Suppressor macrophage treated with lipopolysaccharide for 1 hour (primary cell): ENCODE measurements at places on chromosomes 5 and 9.

DNA sequence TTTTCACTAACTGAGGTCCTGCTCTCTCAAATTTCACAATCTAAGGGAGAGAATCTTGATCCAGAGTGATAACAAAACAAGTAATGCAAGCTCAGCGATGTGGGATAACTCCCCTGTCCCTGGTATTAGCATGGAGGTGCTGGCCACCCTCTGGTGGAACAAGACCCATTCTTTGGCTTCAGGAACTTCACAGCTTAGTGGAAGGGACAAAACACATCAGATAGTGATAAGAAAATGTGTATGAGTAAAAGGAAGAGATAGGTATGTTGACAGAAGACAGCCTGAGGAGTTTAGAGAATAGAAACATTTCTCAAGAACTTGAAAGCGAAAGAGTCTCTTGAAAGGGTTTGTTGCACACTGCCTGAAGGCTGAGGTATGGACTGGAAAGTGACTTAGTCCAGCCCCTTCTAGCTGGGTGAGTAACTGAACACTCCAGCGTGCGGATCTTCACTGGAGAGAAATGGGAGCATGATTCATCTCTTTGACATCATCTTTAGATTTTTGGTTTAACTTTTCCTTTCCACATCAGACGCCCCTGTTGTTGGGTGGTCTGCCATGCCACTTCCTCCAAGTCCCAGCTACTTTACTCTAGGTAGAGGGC lies 25.4 kb upstream of the ZSWIM6 start:
- peak; percentile 91 for DNase-seq

DNA sequence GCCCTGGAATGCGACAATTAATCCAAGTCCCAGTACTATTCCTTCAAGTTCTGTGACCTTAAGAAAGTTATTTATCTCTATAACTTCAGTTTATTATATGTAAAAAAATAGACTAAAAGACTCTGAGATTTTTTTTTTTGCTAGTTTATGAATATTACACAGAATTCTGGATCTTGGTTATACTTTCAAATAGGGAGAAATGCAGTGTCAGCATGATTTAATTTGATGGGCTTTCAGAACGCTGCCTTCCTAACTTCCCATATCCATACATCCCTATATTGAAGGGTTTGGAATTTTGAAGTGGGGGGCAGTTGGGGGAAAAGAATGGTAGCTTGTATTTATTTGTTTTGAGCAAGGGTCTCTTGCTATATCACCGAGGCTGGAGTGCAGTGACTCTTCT lies 98.4 kb upstream of the MEGF10 start:
- no peak for DNase-seq

DNA sequence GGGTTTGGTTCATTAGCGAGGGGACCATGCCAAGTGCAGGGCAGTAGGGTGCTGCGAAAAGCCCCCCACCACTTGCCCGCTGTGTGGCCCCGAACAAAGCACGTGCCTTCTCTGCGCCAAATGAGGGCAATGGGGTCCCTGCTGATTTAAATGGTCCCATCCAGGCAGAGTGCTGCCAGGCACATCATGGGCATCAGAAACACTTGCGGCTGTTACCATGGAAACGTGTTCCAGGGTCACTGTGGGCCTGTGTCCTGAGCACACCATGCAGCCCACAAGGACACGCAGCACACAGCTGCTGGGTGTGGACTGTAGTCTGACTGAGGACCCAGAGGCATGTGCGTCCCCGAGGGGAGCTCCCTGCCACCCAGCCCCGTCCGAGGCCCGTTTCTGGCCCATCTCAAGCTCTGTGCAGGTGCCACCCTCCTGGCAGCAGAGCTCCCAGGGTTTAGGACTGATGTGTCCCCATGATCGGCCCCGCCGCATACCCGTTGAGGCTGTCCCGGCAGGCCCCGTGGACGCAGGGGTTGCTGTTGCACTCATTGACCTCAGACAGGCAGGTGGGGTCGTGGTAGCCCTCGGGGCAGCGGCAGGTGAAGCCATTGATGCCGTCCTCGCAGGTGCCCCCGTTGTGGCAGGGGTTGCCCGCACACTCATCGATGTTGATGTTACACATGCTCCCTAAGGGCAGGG lies 31.3 kb upstream of the SEC16A start:
- DNase-seq: no peak

GRCh38 chr5:91419571-91420537 lies 36.7 kb upstream of the ARRDC3 start:
- peak; percentile 88 for DNase-seq

- DNase-seq: no peak
Observed at GRCh38 chr9:73577848-73578247, 426.2 kb downstream of the ANXA1 start.

DNA sequence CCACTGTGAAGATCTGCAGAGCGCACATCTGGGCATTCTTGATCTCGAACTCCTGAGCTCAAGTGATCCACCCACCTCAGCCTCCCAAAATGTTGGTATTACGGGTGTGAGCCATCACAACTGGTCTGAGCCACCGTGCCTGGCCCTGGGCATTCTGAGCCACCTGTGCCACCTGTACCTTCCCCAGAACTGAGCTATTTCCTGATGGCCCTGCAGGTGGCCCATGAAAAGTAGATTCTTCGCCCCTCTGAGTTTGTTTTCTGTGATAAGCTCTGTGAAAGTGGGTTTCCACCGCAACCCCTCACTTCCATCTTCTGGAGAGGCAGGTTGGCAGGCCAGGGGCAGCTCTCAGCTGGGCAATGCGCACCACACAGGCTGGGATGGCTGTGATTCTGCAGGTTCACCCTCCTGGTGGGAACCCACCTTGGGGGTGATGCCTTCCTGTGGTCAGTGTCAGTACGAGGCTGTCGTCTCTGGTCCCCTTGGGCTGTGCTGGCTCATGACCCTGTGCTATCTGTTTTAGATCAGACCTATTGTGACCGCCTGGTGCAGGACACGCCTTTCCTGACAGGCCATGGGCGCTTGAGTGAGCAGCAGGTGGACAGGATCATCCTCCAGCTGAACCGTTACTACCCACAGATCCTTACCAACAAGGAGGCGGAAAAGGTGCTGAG lies 11.3 kb downstream of the CARD19 start:
- DNase-seq: no peak

- no peak for DNase-seq
Observed at GRCh38 chr9:81787747-81788632, 98.6 kb upstream of the TLE1 start.

DNA sequence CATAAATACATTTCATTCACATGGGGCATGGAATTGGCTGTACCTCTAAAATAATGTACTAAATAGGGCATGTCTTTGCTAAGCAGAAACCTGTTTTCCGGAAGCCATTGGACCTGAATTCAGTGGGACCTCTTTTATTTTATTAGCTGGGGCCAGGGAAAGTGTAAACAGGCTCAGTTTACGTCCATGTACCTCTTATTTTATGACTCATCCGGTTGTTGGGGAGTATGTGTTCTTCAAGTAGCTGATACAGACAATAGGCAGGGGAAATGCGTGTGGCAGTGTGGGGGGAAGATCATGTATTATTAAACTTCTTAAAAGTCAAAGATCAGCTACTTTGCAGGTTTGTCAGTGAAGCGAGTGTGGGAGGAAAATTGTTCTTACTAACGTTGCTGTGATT lies 1.4 kb upstream of the GDNF start:
- DNase-seq: no peak

DNA sequence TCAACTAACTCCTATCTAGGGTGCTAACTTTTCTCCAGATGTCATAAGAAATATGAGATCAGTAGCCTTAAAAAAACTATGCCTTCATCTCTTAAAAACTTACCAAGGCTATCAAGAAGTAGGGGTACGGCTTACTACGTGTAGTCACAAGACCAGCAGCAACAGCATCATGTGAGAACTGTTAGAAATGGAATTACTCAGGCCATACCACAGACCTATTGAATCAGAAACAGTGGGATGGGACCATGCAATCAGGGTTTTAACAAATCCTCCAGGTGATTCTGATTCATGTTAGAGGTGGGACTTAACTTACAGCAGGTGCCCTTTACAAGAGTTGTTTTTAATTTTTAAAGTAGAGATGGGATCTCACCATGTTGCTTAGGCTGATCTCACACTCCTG lies 4.6 kb downstream of the IFNE start:
- no peak for DNase-seq

- DNase-seq: no peak
Observed at GRCh38 chr5:163366757-163367156, 70.6 kb upstream of the CCNG1 start.

DNA sequence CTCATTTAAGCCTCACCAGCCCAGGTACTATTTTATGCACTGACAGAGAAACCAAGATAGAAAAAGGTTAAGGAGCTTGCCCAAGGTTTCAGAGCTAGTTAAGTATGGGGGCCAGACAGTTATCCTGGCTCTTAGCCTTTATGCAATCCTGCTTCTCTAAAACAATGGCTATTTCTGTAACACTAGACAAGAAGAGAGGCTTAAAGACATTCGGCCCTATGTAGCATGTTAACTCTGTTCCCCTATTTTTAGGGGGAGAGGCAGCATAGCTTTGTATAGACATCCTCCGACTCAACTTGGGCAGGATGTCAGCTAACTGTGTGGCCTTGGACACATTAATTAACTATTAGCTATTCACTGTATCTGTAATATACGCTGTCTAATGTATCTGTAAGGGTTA lies 54.6 kb downstream of the LHFPL2 start:
- no peak for DNase-seq

DNA sequence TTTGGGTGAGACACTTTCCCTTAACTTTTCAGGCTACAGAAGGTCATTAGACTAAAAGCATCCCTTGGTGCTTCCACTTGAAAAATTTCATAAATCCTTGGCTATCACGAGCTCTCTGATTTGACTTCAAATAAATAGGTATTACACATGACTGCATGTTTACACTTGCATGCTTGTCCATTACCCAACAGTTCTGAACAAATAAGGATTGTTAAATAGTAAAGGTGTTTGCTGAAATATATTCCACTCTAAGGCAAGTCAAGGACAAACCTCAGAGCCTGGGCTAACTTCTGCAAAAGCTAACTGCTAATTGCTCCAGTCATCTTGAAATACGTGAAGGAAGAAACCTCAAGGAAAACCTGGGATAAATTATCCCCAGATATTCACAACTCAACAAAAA lies 14.5 kb downstream of the FBXW2 start:
- no peak for DNase-seq

DNA sequence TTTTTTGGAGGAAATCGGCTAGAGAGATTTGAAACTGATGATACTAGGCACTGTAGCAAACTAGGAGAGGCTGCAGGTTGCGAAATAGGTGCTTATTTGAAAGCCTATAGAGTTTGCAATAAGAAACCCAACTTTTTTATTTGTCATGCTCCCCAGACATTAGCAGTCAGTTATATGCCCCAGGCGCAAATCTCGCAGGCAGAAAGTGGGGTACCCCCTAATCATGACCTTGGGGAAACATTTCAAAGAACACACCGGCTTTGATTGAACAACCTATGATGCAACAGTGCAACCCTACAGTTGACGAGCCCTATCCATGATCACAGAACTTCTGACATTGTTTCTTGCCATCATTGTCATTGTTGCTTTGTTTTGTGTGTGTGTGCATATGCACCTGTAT lies 510.5 kb downstream of the RAB3C start:
- no peak for DNase-seq

GRCh38 chr9:14056316-14056861 lies 257.6 kb downstream of the NFIB start:
- no peak for DNase-seq

DNA sequence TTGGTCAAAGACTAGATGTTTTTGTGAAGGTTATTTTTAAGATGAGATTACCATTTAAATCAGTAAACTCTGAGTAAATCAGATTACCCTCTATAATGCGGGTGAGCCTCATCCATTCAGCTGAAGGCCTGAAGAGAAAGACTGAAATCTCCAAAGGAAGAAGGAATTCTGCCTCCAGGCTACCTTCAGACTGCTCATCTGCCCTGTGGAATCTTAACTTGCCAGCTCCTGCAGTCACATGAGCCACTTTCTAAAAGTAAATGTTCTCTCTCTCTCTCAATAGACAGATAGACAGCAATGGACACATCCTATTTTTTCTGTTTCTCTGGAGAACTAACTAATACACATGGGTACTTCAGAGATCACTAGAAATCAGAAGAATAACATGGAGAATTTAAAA lies 182.8 kb downstream of the CFAP90 start:
- no peak for DNase-seq

GRCh38 chr9:17057729-17058128 lies 77.1 kb upstream of the CNTLN start:
- no peak for DNase-seq

GRCh38 chr9:133845440-133845839 lies 107.3 kb upstream of the SARDH start:
- DNase-seq: peak; percentile 86

GRCh38 chr5:93208141-93208751 lies 372.8 kb downstream of the NR2F1-AS1 start:
- DNase-seq: no peak

- no peak for DNase-seq
Observed at GRCh38 chr5:135156337-135156714, 122.3 kb upstream of the PITX1 start.

DNA sequence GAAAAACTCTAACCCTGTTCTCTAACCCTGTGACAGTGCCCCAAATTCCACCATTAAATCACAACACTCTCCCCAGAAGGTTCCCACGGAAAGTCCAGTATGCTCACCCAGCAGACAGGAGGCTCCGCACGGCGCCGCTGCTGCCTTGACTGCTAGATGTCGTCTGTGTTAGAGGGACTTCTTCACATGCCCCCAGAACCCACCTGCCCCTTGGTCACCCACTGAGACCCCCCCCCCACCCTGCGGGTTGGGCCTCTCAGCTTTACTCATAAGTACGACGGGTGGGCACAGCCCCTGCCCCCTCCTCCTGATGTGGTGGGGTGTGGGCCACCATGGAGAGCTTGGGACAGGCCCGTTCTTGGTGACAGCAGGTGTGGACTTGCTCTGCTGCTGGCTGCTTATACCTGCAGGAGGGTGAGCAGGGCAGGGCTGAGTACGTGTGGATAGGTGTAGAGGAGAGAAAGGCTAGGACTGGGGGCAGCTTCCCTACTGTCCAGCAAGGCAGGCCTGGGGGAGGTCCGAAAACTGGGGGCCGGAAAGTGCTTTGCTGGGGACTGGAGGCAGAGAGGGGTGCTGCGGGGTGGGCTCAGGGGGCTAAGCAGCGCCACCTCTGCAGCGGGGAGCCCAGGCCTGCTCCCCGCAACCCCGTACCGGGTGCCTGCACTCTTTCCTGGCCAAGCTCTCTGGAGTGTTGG lies 57.5 kb upstream of the OLFM1 start:
- no peak for DNase-seq

GRCh38 chr5:35030426-35031100 lies 17.2 kb downstream of the AGXT2 start:
- DNase-seq: peak; percentile 8

- DNase-seq: no peak
Observed at GRCh38 chr9:18118268-18118667, 355.7 kb upstream of the ADAMTSL1 start.

- DNase-seq: peak; percentile 91
Observed at GRCh38 chr5:100901821-100902341, 1.2 kb downstream of the ST8SIA4 start.
